Activated CD8-positive, alpha-beta memory T cell treated with anti-CD3 and anti-CD28 coated beads for 24 hours (primary cell): ENCODE measurements at places on chromosomes 1 and 21.

GRCh38 chr1:166980818-166981217 is 5.5 kb upstream of the ILDR2 start:
- no peak for DNase-seq

GRCh38 chr1:203373991-203374390 is 23.1 kb upstream of the FMOD start:
- DNase-seq, result no peak

GRCh38 chr1:210412240-210412639 is 83.5 kb downstream of the HHAT start:
- DNase-seq, result no peak

- DNase-seq, result peak; percentile 76
Measured at GRCh38 chr1:36109041-36109679, 15.9 kb downstream of the COL8A2 start.

DNA sequence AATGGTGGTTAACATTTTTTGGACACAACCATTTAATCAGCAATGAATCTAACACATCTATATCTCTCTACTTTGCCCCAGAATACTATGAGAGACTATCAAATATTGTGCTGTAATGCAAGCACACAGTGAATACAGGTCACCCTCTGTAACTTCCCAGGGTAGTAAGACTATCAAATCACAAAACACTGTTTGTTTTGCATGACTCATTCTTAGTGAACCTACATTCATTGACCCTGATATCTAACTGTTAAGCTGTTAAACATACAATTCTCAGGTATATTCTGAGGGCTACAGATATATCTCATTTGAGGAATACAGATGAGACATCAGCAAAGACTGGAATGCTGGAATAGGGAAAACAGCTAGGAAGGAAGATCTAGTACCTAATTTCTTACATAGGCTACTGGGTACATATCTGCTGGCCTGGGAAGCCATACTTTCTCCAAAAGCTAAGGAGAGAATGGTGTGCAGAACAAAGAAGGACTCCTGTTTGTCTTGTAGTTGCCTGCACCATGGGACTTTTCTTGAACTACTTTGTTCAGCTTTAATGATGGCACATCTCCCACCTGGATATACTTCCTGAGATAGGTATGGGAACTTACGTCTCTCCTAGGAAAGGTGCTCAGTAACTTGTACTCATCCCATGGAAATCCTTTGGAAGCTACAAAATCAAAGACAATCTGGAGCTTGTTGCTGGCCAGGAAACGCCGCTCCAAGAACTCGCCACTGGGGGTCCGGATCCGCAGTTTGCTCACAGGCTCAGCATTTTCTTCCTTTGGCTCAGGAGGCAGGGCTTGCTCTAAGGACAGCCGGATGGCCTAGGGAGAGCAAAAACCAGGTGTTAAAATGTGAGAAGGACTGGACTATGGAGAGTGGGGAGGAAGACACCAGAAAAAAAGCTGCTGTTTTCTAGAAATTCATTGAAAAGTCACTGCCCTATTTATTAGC is 51.9 kb upstream of the DMRTA2 start:
- no peak for DNase-seq

- DNase-seq, result no peak
Measured at GRCh38 chr21:43912500-43912899, 47.5 kb downstream of the AGPAT3 start.

GRCh38 chr1:177281901-177282300 is 111.1 kb downstream of the BRINP2 start:
- DNase-seq, result no peak

GRCh38 chr21:38396325-38396724 is 102.0 kb downstream of the ERG start:
- DNase-seq, result no peak

DNA sequence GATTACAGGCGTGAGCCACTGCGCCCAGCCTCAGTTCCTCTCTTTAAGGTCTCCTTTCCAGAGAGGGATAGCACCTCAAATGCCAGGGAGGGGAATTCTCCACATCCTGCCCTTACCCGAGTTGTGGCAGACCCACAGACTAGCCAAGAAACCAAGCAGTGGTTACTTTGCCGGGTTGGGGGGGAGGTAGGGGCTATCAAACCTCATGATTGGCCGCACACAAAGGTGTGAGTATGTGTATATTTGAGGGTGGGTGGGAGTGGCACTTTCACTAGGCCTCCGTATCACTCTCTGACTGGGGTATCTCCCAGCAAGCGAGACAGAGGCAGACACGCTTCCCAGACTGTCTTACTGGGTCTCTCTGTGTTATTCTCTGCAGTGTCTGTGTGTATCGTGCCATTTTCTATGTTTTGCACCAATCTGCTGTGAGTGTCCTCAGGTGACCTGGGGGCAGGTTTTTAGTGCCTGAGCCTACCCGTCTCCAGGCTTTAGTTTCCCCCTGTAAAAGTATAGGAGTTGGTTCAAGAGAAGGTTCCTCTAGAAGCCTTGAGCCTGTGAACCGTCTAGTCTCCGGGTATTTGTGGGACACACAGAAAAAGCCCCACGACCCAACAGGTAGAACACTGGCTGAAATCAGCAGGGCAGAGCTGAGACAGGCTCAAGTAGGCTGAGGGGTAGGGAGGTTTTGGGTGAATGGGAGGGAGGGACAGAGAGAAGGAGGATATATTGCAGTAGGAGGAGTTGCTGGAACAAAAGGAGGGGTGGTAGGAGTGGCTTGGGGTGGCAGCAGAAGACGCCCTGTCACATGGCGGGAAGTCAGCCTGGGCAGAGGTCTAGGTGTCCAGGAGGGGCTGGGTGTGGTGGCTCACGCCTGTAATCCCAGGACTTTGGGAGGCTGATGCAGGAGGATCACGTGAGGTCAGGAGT is 10.3 kb downstream of the LMNA start:
- DNase-seq, result no peak

DNA sequence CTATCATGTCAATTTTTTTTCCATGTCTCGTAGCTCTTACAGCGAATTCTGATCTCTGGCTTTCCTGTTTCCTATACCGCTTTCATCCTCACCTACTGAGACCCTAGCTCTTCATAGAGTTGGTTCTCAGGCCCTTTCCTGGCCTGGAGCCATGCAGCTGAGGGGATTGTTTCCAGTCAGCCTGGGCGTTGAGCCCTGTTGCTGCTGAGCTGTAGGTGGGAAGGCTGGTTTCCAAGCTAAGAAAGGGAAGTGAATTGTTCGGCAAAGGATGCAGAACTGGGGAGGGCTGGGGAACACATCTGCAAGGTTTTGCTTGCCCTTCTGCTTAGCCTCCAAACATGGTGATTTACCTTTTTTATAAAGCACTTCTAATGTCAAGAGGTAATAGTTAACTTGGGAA is 41.5 kb downstream of the SPATA46 start:
- no peak for DNase-seq

DNA sequence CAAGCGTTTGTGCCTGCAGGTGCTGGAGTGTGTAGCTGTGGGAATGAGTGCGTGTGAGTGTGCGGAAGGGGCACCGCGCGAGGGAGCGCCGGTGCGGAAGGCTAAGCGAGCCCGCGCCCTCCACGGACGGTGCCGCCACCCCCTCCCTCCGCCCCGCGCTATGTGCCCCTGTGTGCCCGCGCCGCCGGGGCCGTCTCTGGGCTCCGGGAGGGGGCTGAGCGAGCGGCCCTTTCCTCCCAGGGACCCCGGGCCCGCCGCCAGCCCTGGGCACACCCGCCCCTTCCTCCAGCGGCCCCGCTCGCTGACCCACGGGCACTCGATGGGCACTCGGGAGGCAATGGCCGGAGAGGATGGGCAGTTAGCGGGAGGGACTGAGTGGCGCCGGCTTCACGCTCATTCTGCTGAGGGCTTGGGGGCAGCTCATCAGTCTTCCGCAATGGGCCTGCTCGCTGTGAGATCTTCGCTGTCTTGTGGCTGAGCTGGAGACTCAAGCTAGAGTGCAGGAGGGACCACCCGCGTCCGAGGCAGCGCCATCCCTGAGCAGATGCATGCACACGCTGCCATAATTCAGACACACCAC is 8.6 kb upstream of the ADGRB2 start:
- DNase-seq, result no peak

GRCh38 chr1:197843401-197843800 is 59.0 kb upstream of the C1orf53 start:
- DNase-seq, result no peak

- no peak for DNase-seq
Measured at GRCh38 chr1:6275826-6276782, 15.2 kb upstream of the GPR153 start.

DNA sequence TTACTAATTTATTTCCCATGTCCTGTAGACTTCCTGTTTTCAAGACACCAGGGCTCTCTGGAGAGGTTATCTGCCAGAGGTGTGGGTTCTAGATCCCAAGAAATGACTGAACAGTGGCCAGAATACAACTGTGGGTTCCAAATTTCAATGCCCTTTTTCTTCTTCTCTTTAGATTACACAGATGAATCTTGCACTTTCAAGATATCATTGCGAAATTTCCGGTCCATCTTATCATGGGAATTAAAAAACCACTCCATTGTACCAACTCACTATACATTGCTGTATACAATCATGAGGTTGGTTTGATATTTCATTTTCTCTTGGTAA is 15.0 kb downstream of the IFNAR2 start:
- no peak for DNase-seq

DNA sequence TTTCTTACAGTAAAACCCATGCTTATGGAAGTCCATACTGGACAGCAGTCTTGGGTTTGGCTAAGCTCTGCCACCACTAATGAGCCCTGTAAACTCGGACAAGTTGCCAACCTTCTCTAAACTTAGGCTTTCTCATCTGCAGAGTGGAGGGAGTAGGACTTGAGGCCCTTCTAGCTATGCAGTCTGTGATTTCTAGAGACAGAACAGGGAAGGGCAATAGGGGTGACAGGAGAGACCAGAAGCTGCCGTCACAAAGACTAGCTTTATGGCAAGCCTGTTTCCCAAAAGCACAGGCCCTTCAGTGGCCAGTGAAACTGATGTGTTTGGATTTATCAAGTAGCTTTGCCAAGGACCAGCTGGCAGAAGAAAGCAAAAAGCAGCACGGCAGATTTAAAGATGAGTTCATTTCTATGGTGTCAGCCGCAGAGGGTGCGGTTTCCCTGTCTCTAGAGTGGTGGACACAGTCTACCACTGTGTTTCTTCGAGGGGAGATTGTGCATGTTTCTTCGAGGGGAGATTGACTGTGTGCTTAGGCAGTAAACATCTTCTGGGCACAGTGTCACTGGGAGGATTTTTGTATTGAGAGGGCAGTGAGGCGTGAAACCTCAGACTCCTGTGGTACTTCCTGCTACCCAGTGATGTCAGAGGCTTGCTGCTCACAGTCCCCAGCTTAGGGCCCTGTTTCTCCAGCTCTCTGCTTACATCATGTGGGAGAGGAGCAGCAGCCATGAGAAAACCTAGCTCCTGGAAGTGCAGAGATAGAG is 119.0 kb downstream of the ROR1 start:
- DNase-seq, result no peak

GRCh38 chr1:212699104-212699624 is 476 bp downstream of the BATF3 start:
- peak; percentile 89 for DNase-seq

GRCh38 chr1:235783148-235783776 is 83.4 kb downstream of the LYST start:
- DNase-seq, result no peak

DNA sequence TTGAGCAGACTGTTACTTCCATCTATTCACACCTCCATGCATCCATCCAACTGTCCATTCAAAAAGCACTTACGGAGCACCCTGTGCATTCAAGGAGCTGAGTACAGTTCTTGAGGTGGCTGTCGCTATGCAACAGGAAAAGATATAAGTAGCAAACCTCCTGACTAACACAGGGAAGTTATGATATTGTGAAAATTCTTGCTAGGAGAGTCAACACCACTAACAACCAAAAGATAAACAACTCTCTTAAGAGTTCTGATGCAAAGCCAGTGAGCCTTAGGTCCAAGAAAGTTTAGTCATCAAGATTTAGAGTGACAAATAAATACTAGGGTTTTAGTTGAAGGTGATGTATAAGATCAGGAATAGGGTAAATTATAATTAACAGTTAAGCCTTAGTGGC is 44.5 kb upstream of the TRIM45 start:
- DNase-seq, result no peak

DNA sequence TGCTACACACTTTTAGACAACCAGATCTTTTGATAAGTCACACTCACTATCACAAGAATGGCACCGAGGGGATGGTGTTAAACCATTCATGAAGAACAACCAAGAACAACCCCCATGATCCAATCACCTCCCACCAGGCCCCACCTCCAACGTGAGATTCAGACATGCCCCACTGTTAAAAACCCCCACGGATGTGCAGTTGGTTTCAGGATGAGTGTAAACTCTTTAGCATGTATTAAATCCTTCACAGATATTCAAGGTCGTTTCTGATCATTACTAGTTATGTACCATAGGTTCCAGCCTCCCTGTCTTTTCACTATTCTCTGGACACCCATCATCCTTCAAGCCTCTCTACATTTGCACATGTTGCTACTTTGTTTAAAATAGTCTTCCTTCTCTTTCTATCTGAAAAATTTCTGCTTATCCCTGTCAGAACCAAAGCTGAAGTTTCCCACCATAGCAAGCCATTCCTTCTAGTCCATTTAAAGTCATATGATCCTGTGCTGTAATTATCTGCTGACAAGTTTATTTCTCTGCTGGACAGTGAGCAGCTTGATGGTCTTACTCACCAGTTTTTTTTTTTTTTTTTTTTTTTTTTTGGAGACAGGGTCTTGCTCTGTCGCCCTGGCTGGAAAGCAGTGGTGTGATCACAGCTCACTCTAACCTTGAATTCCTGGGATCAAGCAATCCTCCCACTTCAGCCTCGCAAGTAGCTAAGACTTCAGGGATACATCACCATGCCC is 36.8 kb downstream of the MAP10 start:
- DNase-seq, result no peak

DNA sequence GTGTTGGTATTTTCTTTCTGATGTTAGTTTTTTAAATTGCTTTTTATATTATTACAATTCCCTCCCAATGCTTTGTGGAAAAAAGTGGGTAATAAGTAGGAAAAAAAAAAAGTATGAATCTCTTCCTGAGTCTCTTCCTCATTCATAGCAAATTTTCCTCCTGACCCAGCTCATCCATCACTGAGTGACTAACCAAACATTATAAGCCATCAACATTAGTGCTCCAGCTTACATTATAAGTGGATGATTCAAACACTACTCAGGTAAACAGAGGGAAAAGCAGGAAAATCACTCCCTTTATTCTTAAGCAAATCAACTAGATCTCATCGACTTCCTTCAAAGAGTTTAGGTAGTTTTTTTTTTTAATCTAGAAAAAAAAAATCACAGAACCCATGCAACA is 15.4 kb upstream of the SAMD13 start:
- no peak for DNase-seq

DNA sequence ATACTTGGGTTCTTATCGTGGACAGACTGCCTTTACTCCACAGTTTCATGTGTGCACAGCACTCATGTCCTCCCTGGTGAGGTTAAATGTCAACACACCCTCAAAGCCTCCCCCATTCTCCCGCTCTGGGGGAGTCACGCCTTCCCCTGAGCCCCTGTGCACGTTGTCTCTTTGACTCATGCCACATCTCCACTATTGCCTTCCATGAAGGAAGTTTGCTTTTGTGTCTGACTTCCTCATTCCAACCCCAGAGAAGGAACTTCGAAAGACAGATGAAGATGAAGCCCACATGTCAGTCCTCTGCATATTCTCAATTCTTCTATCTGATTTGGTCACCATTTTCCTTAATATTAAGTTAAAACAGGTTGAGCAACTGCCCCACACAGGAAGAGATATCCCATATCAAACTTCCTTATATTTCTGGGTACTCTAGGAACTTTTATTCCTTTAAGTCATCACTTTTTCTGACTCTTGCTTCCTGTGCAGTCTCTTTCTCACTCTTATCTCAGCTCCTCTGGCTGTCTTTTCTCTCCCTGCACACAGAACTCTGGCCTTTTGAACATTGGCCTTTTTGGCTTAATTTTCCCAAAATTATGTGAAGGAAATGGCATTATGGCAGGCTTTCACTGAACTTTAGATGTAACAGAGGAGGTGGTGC is 41.5 kb downstream of the C4BPA start:
- no peak for DNase-seq

- no peak for DNase-seq
Measured at GRCh38 chr21:41809891-41810596, 43.2 kb upstream of the RIPK4 start.
